ENCODE measurements at places on chromosomes 2 and 18.

DNA sequence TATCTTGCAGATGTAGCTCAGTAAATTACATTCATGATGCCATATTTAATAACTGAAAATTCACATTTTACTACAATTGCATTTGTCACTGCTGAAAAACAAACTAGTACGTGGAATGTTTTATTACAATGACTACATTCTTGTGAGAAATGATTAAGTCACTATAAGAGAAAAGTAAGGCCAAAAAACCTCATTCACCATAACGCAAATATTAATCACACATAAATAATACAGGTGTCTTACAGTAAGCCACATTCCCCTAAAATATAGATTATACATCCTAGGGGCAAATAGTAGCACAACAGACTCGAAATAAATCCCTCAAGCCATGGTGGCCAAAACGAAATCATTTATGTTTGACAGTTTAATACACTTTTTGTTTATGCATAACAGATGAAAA lies 460.6 kb downstream of the NR4A2 start:
- no peak for DNase-seq

- DNase-seq, result no peak
Measured at GRCh38 chr2:225532096-225532495, 132.6 kb downstream of the NYAP2 start.

DNA sequence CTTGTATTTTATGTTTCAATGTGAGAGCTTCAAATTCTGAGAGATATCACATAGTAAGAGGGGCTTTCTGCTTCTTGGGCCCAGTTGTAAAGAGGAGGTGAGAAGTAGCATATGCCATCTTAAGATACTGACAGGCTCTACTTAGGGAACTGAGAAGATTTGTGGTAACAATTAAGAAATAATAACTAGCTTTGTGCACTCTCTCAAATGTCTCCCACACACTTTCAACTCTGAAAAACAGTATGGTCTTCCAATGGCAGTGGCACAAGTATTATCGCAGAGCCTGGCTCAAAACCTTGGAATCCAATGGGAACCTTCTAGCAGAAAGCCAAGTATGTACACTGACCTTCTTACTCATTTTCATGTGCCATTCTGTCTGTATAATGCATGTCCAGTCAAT lies 80.3 kb upstream of the FAM237A start:
- no peak for DNase-seq

GRCh38 chr18:45835057-45835636 lies 9.7 kb downstream of the SIGLEC15 start:
- no peak for DNase-seq

DNA sequence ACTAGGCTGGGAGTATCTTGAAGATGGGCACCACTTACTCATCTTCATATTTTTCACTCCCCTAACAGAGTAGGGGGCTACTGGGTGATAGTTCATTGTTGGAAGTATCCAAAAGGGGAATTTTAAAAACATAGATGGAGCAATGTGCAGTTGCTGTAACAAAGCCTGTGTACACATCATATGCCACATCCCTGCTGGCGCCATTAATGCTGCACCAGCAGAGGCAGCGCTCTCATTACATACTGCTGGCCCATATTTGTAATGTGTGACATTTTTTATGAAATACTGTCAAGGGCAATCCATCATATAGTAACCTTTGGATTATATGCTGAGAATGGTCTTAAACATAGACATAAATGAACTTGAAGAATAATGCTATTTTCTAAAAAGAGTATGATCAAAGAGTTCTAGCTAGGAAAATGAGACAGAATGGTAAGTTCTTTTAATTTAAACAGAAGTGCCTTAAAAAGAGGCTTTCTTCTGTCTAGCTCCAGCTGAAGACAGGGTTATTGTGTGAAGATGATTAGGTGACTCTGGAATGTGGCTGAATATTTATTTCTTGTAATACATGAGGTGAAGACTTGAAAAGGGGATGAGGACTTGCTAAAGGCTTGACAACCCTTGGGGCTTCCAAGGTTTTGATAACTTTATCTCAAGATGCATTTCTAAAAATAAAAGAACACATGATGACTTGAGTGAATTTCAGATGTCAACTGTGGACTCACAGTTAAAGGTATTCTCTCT lies 2.4 kb upstream of the TMEM178A start:
- DNase-seq, result no peak

- DNase-seq, result no peak
Measured at GRCh38 chr2:108943751-108944150, 45.3 kb downstream of the EDAR start.

DNA sequence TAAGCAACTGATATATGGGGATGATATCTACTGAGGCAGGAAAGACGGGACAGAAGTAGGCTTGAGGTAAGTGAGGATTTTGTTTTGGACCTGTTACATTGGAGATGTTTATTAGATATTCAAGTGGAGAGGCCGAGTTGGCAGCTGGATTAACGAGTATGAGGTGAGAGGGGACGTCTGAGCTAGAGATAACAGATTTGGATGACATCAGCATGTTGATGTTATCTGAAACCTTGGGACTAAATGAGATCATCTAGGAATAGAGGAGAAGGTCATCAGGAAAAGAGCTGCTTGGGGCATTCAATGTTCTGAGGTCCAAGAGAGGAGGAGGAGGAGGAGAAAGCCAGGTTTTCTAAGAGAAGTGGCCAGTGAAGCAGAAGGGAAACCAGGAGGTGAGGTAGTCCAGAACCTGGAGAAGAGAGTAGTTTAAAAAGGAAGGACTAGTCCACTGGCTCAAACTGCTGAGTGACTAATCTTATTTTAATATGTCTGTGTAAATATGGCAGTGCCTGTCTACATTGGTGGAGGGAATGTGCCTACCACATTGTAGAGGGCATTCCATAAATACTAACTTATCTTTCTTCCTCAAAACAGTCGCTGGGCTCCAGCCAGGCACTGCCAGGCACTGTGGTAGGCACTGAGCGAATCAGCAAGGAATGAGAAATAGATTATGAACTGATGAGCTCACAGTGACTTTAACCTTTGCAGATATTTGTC lies 488.3 kb downstream of the DLGAP1 start:
- DNase-seq, result no peak

DNA sequence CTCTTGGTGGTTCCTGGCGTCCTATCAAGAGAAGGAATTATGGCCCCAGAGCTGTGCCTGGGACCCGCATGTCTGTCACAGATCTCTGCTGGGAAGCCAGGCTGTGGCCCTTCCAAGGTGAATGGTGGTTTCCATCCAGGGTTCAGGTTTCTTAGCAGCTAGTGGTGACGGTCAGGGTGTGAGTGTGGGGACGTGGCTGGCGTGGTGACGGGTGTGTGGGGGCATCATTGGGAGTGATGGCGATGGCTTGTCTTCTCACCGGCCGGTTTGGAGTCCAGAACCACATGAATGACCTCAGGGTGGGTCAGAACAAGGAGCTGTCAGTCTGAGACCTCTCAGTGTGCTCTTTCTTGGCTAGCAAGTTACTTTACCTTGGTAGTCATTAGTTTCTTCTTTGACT lies 52.6 kb downstream of the AGAP1 start:
- no peak for DNase-seq

DNA sequence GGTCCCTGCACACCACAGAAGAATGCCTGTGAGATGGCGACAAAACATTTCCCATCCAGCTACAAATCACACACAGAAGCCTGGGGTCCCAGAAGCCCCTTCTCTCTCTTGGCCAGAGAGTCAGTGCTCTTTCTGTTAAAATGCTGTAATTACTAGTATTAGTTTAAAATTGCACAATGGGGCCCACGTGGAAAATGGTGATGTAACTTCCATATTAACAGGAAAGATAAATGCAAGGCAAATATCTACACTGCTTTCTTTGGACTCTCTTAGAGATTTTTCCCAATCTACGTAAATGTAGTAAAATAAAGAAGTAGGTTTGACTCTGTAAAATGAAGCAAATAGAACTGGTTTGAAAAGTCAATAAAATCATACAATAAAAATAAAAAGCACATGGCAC lies 113.9 kb upstream of the TFCP2L1 start:
- no peak for DNase-seq

DNA sequence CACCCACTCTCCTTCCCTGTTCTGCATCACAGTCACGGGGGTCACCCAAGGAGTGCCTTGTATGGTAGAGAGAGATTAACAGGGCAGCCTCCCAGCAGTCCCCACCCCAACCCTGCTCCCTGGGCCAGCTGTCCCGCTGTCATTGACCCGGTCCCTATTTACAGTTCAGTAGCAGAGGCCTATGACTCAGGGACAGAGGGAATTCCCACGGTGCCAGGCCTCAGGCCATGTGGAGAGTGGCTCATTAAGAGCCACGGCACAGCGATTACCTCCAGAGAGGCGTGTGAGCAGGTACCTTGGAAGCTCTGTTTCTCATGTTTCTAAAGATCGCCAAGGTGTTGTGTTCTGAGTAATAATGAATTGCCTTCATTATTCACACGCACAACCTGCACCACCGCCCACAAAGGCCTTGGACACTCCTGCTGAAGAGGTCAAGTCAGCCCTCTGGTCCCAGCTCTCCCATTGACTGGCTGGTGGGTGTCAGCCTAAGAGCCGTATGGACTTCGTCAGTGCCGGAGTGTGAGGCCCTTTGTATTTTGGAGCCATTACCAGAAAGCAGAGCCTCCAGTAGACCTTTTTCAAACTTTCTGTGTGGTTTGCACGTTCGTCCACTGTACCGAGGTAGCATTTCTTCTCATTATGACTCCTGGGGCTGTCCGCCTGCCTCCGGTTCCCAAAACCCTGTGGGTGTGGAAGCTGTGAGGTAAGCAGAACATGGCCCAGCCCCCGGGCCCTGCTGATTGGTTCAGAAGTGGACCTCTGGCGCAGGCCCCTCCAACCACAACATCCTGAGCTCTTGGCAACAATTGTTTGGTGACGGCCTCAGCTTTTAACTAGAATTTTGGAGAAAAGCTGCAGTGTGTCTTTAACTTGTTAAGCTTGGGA lies 47.0 kb downstream of the SERTAD2 start:
- peak; percentile 95 for DNase-seq

DNA sequence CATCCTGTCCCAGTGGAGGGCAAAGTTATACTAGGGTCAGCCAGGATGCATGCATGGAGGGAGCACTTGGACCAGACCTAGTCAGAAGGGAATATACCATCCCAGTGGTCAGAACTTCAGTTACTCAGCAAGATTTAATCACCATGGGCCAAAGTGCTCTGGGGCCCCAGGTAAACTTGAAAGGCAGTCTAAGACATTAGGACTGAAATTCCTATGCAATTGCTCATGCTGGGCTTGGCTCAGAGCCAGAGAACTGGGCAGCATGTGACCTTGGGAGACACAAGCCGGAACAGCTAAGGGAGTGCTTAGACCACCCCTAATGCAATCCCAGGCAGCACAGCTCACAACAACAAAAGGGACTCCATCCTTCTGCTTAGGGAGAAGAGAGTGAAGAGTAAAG lies 401.3 kb downstream of the KCNJ3 start:
- peak; percentile 44 for DNase-seq

DNA sequence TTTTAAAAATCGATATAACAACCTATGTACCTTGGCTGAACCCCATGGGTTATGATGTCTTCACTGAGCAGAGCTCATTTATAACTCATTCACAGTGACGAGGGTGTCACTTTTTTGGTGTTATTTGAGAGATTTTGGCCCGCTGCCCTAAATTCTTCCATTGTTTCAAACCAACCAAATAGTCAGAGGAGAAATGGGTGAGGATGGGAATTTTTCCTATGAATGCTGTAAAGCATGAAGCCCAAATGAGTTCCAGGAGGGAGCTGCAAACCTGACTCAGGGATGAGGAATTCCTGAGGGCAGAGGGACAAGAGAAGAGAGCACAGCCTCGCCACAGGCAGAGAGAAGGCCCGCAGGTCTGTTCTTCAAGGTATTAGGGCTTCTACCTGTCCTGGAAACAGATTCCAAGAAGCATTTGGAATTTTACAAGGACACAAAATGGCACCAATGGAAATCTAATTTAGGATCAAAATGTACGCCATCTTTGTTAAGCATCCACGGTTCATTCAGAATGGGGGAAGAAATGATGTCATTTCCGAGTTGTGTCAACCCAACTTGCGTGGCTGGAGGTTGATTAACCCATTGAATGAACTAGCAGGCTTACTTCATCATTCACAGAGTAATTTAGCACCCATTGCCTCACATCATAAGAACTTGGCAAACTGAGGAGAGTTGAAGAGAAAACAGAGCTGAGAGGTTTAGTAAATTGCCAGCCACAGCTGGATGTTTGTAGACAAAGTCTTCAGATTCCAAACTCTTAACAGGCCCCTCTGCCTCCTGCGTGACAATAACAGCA lies 133.5 kb downstream of the LAMA3 start:
- no peak for DNase-seq

DNA sequence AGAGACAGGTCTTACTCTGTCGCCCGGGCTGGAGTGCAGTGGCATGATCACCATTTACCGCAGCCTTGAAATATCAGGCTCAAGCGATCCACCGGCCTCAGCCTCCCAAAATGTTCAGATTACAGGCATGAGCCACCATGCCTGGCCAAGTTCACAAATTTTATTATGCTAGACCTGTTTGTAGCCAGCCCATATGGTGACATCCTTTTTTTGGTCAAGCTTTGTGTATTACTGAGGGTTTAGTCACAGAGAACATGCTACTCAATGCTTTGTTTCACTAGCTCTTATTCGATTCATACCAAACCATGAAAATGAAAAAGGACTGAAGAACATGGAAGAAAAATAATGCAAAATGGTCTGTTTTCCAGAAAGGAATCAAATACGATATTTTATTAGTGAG lies 41.4 kb downstream of the DGKD start:
- no peak for DNase-seq

DNA sequence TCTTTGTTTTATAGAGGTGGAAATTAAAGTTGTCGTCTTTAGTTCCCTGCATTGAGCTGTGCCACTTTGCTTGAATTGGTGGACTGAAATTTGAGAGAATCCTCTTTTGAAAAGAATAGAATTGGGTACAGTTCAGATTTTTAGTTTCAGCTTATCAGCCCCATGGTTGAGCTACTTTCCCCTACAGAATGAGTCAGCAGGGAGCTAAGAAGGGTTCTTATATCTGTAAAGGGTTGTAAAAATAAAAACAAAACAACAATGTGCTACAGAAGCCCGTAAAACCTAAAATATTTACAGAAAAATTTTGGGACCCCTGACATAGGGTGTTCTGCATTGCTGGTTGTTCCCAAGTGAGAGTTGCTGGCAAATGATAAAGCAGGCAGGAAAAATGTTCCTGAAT lies 12.6 kb downstream of the SLC20A1 start:
- no peak for DNase-seq

GRCh38 chr18:74440808-74441427 lies 16.2 kb downstream of the DIPK1C start:
- no peak for DNase-seq

GRCh38 chr18:51039138-51040112 lies 9.4 kb downstream of the SMAD4 start:
- DNase-seq, result no peak

DNA sequence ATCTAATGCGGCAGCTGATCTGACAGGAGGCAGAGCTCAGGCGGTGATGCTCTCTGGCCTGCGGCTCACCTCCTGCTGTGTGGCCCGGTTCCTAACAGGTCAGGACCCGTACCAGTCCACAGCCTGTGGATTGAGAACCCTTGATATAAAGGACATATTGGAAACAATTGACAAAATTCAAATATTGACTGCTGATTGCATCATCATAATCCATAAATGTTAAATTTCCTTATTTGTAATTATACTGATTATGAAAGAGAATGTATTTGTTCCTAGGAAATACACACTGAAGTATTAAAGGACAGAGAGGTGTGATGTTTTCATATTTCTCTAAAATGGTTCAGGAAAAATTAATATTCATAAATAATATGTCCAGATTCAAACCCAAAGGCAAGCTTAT lies 63.8 kb upstream of the SRD5A2 start:
- DNase-seq, result no peak

Measured in right cardiac atrium (tissue), 5 donors.